ENCODE measurements at places on chromosomes 5 and 9.

DNA sequence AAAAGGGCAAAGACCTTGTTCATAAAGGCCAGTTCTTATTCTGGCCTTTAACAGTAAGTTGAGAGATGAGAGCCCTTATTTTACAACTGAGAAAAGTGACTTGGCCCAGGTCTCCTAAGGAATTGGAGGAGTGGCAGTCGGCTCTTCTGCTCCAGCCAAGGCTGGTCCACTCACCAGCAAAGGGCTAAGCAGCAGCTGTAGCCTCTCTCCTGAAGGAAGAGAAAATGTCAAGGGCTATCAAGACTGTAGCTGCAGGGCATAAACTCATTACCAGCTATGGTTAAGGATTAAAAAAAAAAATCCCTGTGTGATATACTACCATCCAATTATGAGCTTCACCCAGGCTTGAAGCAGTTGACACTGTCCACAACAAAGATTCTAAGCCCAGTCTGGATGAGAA lies 138.6 kb upstream of the RAD23B start:
- DNase-seq, result no peak

DNA sequence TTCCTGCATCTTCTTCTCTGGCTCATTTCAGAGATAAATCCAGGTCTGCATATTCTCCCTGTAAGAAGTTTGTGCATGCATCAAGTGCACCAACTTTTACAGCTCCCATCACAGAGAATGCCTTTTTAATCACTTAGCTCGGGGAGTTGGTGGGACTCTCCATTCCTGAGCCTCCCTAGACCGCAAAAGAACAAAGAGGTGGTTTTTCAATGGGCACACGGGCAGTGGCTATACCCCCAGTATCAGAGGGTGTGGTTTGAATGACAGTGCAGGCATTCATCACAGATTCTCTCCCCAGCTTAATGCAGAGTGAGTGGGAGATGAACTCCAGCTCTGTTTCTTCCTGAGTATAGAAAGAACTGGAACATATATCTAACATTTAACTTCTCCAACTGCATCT lies 264.7 kb upstream of the NR4A3 start:
- no peak for DNase-seq

- no peak for DNase-seq
These were observed 483.0 kb downstream of the KDM4C start for GRCh38 chr9:7240569-7241311.

DNA sequence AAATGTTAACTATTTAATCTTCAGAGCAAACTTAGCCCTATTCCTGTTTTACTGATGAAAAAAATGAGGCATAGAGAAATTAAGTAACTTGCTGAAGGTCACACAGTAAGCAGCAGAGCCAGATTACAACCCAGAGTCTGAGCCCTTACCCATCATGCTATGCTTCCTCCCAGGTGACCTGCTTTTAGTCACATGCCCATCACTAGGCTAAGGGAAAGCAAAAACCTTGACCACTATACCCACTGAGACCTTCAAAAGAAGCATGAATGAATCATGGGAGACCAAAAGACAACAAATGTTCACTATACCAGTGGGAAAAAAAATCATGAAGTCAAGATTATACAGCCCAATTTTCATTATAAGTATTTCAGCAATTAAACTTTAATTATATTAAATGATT lies 5.3 kb upstream of the HAUS6 start:
- no peak for DNase-seq

- no peak for DNase-seq
These were observed 33.5 kb upstream of the SHOC1 start for GRCh38 chr9:111828193-111828592.

DNA sequence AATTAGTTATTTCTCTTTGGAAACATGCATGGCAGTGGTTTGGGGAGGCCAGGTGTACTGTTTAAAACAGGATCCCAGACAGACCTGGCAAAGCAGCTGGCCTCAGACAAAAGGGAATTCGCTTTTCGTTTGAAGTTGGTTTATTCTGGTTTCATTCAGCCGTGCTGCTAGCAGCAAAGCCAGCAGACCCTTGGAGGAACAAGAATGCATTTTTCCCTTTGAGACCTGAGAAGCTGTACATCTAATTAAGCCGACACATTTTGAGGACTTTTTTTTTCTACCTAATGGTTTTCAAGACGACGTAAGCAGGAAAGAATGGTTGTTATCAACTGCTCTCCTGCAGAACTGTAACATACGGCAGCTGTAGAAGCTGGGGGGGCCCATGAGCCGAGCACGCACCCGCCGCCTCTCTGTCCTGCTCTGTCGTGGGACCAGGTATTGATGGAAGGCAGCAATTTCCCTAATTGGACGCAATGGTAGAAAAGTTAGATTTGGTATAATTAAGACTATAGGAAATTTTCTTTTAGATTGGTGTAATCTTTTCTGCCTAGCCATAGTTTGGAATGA lies 13.6 kb downstream of the PLEKHG4B start:
- no peak for DNase-seq

DNA sequence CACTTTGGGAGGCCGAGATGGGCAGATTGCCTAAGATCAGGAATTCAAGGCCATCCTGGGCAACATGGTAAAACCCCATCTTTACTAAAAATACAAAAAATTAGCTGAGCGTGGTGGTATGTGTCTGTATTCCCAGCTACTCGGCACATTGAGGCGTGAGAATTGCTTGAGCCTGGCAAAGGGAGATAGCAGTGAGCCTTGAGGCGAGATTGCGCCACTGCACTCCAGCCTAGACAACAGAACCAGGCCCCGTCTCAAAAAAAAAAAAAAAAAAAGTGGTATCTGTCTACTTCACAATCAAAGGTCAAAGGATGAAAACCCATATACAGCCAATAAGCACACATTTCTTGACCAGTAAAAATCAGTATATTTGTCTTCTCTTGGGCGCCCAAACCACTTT lies 728.5 kb upstream of the ADAMTS16 start:
- DNase-seq, result no peak

DNA sequence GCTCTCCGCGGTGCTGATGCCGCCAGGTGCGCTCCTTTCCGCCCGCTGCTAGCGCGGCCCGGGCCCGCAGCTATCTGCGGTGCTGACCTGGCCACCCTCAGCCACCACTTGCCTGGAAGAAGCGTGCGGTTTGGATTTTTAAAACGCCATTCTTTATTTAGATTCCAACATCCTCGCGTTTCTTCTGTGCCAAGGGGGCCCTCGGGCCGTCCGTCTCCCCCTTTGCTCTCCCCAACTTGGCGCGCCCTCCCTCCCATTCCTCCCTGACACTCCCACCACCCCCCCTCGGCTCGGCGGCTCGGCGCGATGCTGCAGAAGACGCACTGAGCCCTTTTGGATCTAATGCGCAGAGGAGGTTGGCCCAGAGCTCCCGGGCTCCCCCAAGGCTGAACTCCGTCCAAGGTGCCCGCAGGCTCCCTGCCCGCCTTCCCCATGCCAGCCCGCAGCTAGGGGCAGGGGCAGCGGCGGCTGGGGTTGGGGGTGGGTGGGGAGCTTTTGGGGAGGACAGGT lies at the start of gene BARHL1:
Gene BARHL1 (plus strand): TSS at position 331 of the 510 bp plus-strand sequence. CDS start 192 bp downstream, outside the sequence.
- no peak for DNase-seq

- DNase-seq, result peak; percentile 66
These were observed 305.1 kb downstream of the PSAT1 start for GRCh38 chr9:78601957-78602565.

DNA sequence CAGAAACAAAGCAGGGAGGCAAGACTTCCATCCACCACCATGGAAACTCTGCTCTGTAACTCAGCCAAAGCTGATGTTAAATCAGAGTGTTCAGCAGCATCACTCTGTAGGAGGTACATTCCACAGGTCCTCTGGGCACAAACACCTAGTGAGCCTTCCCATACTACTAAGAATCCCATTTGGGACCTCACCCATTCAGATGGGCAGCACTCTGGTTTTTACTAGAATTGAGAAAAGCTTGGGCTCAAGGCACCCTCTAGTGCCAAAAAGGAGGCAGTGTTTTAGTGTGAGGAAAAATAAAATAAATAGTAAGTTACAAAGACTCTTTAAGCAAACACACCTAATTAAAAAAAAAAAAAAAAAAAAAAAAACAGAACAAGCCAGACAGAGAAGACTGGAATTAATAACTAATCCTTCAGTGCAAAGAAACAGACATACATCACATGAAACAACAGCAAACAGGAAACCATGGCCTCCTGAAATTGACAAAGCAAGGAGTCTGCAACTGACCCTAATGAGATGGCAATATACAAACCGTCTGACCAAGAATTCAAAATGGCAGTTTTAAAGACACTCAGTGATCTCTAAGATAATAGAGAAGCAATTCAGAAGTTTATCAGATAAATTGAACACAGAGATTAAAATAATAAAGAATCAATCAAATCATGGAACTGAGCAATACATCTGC lies 159.5 kb downstream of the GNA14 start:
- peak; percentile 24 for DNase-seq

DNA sequence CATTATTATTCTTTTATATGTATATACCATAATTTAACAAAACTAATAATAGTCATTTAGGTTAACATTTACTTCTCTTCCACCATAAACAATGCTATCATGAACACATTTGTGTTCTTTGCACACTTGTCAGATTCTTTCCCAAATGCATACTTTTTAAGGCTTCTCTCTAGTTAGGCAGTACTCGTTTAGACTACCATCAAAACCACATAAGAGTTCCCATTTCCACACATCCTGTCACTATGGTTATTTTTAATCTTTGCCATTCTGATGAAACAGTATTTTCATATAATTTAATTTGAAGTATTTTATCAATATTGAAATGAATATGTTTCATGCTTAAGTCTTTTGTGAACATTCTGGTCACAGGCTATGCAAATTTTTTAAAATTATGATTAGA lies 15.1 kb downstream of the DROSHA start:
- DNase-seq, result no peak

DNA sequence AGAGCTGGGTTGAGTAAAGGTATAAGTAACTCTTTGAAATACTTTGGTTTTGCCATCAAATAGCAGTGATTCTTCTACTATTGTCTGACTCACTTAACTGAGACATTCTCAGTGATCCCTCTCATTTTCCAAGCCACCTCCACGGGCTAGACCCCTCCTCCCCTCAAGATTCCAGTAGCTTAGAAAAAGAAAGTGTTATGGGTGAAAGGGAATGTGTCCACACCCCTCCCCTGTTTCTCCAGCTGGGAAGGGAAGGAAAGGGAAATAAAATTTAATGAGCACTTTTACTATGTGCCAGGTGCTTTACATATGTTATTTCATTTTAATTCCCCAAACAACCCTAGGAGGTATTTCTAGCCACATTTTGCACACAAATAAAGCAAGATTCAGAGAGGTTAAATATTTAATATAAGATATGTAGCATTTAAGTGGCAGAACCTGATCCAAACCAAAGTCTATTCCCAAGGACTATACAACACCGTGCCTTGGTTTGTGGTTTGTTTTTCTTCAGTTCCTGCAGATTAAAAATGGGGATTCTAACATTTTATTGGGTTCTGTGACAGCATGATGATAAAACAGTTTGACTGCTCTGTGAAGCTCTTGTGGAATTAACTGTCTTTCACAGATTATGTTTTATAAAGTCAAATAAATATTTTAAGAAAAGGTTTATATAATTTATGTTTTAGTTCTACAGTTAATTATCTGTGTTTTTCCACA lies 135.9 kb downstream of the ZSWIM6 start:
- DNase-seq, result no peak

GRCh38 chr5:96533371-96533770 lies 100.3 kb upstream of the PCSK1 start:
- no peak for DNase-seq

- peak; percentile 32 for DNase-seq
These were observed 2.8 kb upstream of the ZNF462 start for GRCh38 chr9:106859957-106860720.

GRCh38 chr5:14956423-14957046 lies 85.0 kb upstream of the ANKH start:
- no peak for DNase-seq

DNA sequence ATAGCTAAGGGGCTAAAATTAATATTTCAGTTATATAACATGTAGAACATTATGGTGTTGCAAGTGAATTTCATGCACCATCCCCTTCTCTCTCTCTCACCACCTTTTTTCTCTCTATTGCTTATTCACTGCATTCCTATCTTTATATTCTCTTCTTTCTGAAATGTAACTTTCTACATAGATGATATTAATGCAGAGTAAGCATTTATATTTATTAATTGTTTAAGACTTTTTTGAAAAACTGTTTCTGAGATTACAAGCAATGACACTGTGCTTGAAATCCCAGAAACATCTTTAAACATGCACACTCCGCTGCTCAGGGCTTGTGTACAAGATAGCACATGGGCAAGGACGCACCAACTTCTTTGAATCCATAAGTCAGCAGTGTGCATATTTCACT lies 567.7 kb upstream of the SGCD start:
- DNase-seq, result no peak

DNA sequence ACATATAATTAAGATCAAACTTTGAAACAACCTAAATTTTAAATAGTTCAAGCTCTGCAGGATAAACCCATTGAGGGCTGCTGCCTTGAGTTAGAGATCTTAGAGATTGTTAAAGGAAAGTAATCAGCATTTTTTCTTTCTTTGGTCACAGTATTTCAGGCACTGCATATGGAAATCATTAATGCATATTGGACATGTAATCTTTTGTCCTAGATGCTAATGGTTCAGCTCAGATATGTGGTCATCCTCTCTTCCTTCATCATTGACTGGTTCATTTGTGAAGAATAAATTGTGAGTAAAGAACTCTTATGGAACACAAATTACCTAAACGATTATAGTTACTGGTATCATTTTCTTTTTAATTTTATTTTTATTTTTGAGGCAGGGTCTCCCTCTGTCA lies 82.0 kb upstream of the PRLR start:
- DNase-seq, result no peak

DNA sequence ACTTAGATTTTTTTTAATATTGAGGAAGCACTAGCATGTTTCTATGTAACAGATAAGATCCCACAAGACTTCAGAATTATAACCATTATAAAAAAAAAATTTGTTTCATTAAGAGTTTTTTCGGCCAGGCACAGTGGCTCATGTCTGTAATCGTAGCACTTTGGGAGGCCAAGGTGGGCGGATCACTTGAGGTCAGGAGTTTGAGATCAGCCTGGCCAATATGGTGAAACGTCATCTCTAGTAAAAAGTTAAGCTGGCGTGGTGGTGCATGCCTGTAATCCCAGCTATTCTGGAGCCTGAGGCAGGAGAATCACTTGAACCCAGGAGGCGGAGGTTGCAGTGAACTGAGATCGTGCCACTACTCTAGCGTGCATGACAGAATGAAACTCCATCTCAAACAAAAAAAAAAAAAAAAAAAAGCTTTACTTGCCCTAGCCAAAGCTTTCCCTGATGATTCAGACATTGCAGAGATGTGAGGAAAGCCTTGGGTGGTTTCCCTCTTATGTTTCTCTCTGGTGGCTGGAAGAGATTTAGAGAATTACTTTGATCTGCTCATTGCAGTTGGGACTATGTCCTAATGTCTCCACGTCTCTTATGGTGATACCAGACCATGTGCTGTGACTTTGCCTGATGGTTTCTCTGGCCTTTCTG lies 65.4 kb downstream of the EGFLAM start:
- DNase-seq, result no peak

GRCh38 chr9:100357501-100357900 lies 4.8 kb upstream of the TEX10 start:
- DNase-seq, result no peak

GRCh38 chr5:153425914-153426313 lies 64.6 kb upstream of the GRIA1 start:
- DNase-seq, result no peak

Measured in SK-N-DZ (cell line).